ENCODE measurements at places on chromosomes 2 and 18.

DNA sequence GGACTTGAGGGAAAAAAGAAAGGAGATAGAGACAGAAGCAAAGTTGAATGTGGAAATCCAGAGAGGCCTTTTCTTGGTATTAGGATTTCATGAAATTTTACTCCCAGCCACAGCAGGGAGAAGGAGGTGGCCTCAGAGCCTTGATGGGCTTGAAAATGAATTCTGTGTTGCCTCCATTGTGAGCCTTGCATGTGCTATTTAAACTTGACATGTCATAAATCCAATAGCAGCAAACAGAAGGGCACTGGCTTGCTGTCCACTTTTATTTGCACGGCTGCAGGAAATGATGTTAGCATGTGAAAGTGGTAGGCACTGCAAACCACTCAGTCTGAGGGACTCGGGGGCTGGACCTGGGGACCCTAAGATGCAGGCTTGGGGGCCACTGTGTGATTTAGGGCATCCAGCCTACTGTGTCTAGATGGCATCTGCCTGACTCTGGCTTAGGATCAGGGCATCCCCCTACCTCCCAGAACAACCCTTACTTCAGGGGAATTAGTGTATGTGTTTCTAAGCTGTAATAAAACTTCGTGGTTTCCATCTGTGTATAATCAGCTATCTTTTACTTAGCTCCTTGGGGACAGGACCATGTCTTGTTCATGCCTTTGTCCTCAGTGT, 139.1 kb upstream of the SKOR2 start:
- no peak for DNase-seq

- DNase-seq, result no peak
Measured at GRCh38 chr2:225104971-225105370, 62.7 kb upstream of the DOCK10 start.

DNA sequence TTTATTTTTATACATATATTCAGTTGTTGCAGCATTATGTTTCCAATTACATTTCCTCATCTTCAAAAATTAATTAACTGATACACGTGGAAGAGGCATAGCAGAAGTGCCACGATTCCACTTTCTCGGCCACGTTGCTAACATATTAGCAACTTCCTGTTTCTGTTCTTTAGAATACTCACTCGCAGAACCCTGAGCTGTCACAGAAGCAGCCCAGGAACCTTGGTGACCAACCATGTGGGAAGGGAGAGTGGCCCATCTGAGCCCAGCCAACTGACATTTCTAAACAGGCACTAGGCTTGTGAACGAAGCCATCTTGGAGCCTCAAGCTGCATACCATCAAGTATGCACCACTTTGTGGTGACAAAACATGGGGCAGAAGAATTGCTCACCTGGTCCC, 350.1 kb downstream of the CBLN2 start:
- DNase-seq, result no peak

- DNase-seq, result peak; percentile 51
Measured at GRCh38 chr2:46229134-46230063, 67.8 kb upstream of the EPAS1 start.

- DNase-seq, result no peak
Measured at GRCh38 chr2:144356402-144356801, 163.5 kb downstream of the ZEB2 start.

DNA sequence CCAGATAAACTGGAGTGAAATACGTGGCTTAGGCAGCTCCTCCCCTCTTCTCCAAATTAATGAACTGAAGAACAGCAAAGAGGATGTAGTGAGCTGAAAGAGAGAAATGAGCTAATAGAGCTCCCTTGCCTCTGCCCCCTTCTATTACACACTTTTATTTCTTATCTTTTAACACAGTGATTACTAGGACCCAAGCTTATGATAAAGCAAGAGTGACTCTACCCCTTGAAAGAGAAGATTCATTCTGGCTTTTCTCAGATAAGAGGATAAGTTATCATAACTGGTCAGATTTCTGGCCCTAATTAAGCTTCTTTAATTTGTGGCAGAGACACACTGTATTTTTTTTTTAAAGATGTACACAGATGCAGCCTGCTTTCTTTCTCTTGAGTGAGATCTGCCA, 102.2 kb downstream of the MSTN start:
- no peak for DNase-seq

GRCh38 chr2:39954346-39954745, 175.3 kb upstream of the THUMPD2 start:
- no peak for DNase-seq

- DNase-seq, result no peak
Measured at GRCh38 chr2:231334179-231334930, 61.2 kb upstream of the B3GNT7 start.

DNA sequence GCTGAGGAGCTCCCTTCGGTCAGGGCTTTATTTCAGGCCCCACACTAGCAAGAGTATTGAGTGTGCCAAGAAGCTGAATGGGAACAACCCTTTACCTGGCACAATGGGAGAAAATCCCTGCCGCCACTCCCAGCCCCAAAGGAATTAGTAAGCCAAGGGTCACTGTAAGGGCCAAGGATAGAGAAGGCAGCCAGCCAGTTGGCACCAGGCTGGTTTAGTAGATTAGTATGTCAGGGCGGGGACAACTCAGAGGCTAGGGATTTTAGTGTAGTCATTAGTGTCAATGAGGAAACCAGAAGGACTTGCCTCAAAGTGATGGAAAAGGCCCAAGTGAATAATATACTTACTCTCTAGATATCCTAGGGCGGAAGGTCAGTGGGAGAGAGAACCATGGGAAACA, 34.9 kb upstream of the CYP26B1 start:
- DNase-seq, result no peak

DNA sequence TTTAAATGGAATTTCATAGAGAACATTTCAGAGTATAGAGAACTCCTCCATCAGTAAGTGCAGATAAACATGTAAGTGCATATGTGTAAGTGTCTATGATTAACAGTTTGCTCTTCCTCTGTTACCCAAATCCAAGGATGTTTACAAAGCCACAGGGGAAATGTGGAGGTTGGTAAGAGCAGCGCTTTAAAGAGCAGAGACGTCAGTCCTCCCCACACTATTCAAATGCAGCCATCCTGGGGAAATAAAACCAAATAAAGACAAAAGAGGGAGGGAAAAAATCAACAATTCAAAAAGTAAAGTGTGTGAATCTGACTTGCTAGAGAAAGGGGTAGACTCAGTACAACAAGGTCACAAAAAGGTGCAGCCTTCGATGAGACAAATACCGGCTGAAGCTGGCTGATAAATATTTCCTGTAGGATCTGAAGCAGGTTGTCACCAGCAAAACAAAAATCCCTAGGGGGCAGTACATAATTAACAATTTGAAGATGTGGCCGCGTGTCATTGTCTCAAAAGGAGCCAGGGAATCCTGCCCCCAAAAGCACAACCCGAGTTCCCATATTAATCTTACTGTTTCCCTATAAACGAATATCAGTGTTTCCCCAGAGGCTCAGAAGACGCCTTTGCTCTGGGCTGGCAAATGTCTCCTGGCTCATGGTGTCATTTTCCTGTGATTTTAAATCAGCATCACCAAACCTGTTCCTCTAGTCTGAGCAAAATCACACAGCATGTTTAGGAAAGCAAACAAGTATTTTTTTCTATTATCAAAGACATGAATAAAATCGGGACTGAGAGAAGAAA, 216.5 kb downstream of the CDCA7 start:
- no peak for DNase-seq

DNA sequence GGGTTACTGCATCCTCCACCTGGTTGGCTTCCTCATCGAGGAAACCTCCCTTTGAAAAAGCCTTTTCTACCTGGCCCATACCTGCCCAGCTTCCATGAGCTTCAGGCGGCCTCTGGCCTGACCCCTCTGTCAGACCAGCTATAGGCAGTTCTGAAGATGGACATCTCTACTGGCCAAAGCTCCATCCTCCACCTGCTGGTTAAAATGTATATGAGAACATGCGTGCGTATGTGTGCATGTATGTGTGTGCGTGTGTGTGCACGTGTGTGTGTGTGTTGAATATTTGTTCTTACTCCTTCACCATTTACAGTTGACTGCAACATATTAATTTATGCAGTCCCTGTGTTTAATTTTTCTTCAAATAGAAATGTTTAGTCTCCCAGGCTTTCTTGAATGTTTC, 642.4 kb upstream of the RAB6C start:
- DNase-seq, result no peak

- no peak for DNase-seq
Measured at GRCh38 chr2:175156534-175156933, 11.5 kb downstream of the ATF2 start.

GRCh38 chr2:207108440-207108839, 57.3 kb downstream of the KLF7 start:
- no peak for DNase-seq

GRCh38 chr2:57432528-57432927, 614.1 kb upstream of the VRK2 start:
- no peak for DNase-seq

DNA sequence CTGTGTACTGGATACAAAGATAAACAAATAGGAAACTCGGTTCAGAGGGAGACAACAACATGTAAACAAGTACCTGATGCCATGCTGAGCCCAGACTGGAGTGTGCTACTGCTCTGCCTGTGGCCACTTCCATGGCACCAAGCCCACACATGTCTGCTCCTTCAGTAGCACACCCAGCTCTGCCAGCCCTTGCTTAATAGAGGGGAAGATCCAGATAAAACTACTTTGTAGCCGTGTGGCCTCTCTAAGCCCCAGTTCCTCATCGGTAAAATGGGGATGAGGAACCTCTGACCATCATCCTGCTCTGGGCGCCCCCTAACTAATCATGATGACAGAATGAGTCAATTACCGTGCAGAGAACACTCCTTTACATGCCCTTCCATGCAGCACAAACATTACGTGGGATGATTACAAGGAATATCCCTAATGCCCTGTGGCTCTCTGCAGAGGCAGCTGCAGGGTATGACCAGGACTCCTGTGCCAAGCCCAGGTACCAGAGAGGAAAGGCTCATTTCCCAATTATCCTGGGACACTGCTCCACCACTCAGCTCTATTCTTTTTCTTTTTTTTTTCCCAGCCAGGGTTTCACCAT, 34.9 kb downstream of the DNMT3A start:
- no peak for DNase-seq

Measured in CD4-positive, alpha-beta memory T cell (primary cell).